T-helper 1 cell (primary cell): ENCODE measurements at places on chromosomes 5 and 9.

DNA sequence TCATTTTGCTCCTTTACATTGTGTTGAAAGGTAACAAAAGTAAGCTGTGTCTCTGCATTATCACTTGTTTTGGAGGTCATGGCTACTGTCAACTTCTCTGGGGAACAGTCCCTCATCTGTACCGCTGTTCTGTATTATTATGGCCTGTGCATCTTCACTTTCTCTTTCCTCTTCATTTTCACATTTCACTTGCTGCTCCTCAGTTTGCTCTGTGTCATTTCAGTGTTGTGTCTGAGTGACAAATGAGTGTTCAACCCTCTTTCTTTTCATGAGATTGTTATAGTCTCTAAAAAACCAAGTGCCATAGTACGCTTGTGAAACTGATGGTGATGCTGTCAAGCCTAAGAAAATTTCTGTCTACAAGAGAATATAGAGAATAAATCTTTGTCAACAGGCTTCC, 122.0 kb upstream of the FER start:
- DNase-seq = no peak

GRCh38 chr9:131818089-131818488, 78.2 kb upstream of the RAPGEF1 start:
- DNase-seq = no peak

- DNase-seq = no peak
These were observed 1028.5 kb upstream of the CDH9 start for GRCh38 chr5:28066856-28067255.

- DNase-seq = no peak
These were observed 162.4 kb upstream of the ZNF608 start for GRCh38 chr5:124908581-124909451.

DNA sequence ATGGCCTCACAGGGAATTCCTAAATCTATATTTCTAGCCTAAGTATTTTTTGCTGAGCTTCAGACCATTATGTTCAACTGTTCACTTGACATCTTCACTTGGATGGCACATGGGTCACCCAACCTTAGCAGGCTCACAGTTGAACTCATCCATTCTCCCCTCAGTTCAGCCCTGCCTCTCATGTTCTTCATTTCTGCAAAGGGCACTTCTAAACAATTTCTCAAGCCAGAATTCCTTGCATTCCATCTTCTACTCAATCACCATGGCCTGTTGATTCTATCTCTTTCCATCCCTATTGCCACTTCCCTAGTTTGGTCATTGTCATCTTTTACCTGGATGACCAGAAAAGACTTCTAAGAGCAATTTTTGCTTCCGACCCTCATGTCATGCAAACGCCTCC, 7.3 kb upstream of the RGS3 start:
- no peak for DNase-seq

DNA sequence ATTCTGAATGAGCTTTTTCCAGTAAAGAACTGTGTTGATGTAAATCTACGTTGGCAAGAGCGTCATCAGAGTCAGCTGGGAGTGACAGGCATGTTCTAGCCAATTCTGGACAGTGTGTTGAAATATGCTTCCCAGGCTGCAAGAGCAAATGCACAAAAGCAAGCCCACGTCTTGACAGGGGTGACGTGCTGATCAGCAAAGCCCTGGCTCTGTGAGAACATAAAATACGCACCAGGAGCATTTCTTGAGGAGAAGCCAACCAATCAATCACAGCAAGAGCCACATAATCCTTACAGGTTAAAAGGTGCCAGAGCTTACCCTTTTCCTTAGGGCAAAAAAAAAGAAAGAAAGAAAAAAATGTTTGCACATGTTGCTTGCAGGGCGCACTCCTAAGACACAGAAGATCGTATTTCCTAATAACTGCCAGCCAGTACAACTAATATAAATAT, 148.1 kb downstream of the PDE4D start:
- no peak for DNase-seq

GRCh38 chr5:1519631-1520210, 4.0 kb downstream of the LPCAT1 start:
- DNase-seq = no peak

GRCh38 chr9:107705521-107705920, 216.0 kb upstream of the KLF4 start:
- DNase-seq = no peak

DNA sequence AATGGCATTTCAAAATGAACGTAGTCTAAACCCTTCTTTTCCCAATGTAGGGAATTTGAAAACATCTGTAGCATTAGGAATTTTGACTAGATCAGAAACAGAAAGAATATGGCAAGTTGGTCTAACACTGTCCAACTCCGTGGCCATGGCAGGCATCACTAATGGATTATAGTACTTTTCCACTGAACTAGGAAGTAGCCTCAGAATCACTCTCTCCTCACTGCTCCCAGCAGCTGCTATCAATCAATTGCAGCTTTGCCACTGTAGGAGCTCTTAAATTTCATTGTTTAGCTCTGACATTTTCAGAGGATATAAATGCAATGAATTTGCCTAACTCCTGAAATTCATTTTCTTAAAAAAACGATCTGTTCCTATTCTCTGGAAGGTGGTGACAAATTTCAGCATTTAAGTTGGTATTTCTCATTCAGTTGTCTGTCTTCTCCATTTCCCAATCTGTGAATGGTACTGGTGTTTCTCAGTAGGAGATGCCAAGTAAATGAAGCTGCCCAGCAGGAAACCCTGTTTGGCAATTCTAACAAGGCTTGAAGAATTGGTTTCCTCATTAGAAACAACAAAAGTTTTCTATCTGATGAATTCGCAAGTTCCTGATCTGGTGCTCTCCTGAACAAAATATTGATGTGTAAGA, 64.7 kb downstream of the TLR4 start:
- no peak for DNase-seq

DNA sequence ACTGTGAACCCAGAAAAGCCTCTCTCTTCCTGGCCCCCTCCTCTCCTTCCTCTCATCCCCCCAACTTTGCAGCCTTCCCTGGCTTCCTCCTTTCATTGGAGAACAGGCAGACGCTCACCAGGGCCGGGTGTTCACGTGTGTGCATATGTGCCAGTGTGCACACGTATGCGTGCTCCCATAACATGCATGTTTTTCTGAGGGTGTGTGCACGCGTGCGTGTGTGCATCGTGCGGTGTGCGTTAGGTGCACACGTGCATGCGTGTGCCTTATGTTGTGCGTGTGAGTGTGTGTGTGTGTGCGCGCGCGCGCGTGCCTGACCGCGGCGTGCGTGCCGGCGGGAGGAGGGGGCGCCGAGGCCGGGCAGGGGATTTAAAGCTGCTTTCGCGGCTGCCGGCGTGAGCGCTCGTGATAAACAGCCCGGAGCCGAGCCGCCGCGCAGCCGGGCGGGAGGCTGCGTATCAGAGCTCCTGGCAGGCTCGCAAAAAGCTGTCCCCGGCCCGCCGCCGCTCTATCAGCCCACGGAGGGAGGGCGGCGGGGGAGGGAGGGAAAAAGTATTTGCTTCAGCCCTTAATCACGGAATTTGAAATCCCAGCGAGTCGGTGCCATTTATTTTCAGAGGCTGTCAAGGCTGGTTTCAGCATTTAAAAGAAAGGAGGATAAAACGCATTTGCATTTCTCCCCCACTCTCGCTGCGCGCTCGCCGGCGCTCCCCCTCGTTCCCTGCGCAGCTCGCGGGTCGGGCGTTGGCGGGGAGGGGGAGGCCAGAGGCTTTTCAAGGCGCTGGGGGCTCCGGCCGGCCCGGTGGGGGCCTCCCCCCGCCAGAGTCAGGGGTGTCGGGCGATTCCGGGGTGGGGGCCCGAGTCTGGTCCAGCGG, 183.9 kb downstream of the C9orf50 start:
- DNase-seq = no peak
